Putamen (tissue), 1 donor: ENCODE measurements at places on chromosomes 3 and 15.

DNA sequence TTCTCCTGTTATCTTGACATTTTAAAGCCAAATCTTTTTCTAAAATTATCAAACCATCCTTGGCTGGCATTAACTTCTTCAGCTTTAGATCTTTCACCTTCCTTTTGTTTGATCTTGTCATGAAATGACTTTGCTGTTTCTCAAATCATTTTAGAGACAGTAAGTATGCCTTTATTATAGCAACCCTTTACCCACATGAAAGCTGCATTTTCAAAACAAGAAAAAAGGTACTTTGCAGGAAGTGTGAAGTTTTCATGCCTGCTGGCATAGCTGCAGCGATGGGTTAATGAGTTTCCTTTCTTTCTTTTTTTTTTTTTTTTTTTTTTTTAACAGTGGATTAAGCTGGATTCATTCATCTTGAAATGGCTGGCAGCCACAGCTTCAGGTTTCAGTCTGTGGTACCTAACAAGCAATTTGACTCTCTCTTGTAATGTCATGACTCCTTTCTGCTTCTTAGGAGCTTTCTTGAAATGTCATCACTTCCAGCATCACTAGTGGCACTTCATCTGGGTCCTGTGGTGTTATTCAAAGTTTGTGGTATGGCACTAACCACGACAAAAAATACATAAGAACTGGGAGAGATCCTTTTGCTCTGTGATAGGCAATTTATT is 18.8 kb downstream of the SLC25A26 start:
- DNase-seq: no peak

DNA sequence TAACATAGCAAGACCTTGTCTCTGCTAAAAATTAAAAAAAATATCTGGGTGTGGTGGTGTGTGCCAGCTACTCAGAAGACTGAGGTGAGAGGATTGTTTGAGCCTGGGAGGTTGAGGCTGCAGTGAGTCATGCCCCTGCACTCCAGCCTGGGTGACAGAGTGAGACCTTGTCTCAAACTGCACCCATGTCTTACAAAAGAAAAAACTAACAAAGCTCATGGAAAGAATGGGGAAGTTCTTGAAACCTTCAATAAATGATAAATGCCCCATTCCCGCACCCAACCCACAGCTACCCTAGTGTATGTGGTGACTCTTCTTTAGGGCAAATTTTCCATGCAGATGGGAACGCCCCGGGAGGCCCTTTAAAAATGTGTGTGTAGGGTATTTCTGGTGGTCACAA is 28.3 kb downstream of the RPLP1 start:
- no peak for DNase-seq

- no peak for DNase-seq
These were observed 60.0 kb downstream of the STT3B start for GRCh38 chr3:31592764-31593163.

- peak; percentile 82 for DNase-seq
These were observed 16.3 kb upstream of the JMJD7 start for GRCh38 chr15:41811432-41812195.

DNA sequence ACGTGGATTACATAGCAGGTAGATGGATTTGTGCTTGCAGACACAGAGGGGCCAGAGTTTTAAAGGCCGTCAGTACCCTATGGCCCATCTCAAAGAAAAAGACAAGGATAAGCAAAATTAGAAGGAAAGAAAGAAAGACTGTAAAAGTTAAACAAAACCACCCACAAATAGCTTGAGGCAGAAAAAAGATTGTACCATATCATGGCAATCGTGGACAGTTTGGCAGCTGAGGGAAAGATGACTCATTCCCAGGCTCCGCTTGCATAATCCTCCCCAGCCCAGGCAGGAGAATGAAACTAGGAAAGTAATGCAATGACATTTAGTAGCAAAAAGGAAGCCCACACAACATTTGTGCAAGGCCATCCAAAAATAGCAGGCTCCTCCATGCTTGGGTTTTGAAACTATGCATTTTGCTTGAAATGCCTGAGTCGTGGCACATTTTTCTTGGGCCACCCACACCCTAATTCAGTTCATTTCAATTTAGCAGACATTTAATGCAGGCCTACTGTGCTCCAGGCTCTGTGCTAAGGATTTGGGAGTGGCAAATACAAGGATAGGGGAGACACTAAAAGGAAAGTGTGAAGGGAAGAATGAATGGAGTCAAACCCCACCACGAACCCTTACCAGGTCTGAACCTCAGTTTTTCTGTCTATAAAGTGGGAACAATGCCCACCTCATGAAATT is 40.9 kb upstream of the SMAD3 start:
- DNase-seq: peak; percentile 87

DNA sequence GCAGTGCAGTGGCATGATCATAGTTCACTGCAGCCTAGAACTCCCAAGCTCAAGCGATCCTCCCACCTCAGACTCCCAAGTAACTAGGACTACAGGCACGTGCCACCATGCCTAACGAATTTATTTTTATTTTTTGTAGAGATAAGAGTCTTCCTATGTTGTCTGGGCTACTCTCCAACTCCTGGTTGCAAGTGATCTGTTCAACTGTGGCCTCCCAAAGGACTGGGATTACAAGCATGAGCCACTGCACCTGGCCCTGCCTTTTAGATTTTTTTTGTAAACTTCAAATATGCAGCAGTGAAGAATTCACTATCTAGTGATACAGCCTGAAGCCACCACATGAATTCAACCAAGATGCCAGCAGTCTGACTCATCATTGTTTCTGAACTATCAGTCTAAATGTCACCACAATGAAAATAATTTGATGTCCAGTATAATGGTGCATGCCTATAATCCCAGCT is 32.7 kb downstream of the UBXN7 start:
- no peak for DNase-seq

GRCh38 chr3:27859821-27860220 is 137.7 kb upstream of the EOMES start:
- DNase-seq: no peak

DNA sequence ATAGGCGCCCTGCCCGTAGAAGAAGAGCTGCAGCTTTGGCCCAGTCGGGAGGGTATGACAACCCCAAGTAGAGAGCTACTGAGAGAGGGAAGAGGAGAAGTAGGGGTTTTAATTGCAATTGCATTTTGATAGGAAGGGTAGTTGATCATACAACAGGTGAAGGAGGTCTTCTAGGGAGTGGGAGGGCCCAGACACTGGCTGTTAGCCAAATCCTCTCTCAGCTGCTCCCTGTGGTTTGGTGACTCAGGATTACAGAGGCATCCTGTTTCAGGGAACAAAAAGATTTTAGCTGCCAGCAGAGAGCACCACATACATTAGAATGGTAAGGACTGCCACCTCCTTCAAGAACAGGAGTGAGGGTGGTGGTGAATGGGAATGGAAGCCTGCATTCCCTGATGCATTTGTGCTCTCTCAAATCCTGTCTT is 408.9 kb upstream of the THBS1 start:
- peak; percentile 49 for DNase-seq
